T-cell (primary cell): ENCODE measurements at places on chromosomes 7 and 10. TPM values are rescaled to one million over a fixed set of nuclear protein-coding genes. Genes with fewer than 3 reads are reported as not detected.

GRCh38 chr7:121003986-121004685 lies 15.6 kb downstream of the CPED1 start:
- H3K4me3 ChIP-seq, result no peak overlapping the region
- no peak overlapping the region for H3K27ac ChIP-seq
- DNase-seq, result no peak

GRCh38 chr10:110355141-110355831 lies 50.6 kb upstream of the SMNDC1 start:
- H3K4me1 ChIP-seq, result peaks cover 59% of the 10 kb centered on the region
- H3K27ac ChIP-seq, result peak overlapping the region; percentile 95
- H3K27me3 ChIP-seq, result peaks cover 13% of the 10 kb centered on the region
- no peak for DNase-seq

GRCh38 chr10:15857107-15857575 lies 3.2 kb downstream of the MINDY3 start:
- no peak overlapping the region for H3K4me3 ChIP-seq
- H3K36me3 ChIP-seq, result no peaks in the 10 kb centered on the region
- no peaks in the 10 kb centered on the region for H3K27me3 ChIP-seq
- no peak for DNase-seq

UPK3B gene
- total RNA-seq, result 4.6 TPM

GRCh38 chr7:136074843-136075242 lies 97.7 kb upstream of the MTPN start:
- H3K36me3 ChIP-seq, result no peaks in the 10 kb centered on the region
- H3K27ac ChIP-seq, result no peak overlapping the region
- no peak overlapping the region for H3K4me3 ChIP-seq
- DNase-seq, result no peak

GRCh38 chr7:150848111-150848510 lies 4.2 kb upstream of the AOC1 start:
- H3K27me3 ChIP-seq, result peaks cover 22% of the 10 kb centered on the region
- peak; percentile 2 for DNase-seq
- H3K4me1 ChIP-seq, result no peaks in the 10 kb centered on the region
- H3K4me3 ChIP-seq, result no peak overlapping the region
- H3K27ac ChIP-seq, result no peak overlapping the region

GRCh38 chr10:102653060-102653459 lies 8.8 kb downstream of the TRIM8 start:
- H3K27ac ChIP-seq, result peak overlapping the region; percentile 45
- H3K27me3 ChIP-seq, result no peaks in the 10 kb centered on the region
- H3K36me3 ChIP-seq, result peaks cover 52% of the 10 kb centered on the region
- H3K4me3 ChIP-seq, result no peak overlapping the region
- peaks cover 51% of the 10 kb centered on the region for H3K4me1 ChIP-seq
- no peak for DNase-seq

DNA sequence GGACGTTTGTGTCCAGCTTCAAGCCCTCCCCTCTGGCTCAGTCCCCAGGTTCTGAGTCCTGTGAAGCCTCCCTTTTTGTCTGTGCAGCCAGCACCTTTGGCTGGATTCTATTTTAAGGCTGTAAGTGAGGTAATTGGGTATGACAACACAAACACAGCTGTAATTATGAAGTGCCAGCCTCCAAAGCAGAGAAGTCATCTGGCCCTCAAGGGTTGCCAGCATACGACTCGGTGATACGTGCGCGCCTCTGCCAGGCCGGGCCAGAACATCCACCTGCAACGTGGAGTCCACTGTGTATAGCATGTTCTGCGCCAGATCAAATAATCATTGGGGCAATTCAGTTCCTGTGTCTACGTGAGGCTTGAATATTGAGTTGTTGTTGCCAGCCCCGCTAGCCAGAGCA lies 6.7 kb upstream of the FAM180A start:
- DNase-seq, result no peak
- peaks cover 22% of the 10 kb centered on the region for H3K27me3 ChIP-seq
- H3K36me3 ChIP-seq, result no peaks in the 10 kb centered on the region
- no peak overlapping the region for H3K27ac ChIP-seq
- H3K4me1 ChIP-seq, result no peaks in the 10 kb centered on the region

SEC61A2 gene
- 16.9 TPM for total RNA-seq

PTN gene
- not detected for total RNA-seq

DNA sequence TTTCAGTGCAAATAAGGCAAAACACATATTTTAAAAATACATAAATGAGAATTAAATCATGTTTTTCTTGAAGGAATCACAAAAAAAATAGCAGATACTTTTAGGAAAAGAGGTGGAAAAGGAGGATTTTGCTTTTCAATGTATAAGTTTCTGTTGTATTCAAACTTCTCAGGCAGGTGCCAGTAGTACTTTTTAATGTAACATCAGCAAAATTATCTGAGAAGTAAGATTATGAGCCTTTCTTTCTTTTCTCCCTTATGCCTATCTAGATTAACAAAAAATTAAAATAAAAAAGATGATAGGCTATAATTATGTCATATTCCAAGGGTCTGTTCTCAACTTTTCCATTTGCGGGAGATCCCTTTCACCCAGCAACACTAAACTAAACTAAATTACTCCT lies 2.6 kb downstream of the DRGX start:
- peaks cover 19% of the 10 kb centered on the region for H3K4me1 ChIP-seq
- peaks cover 52% of the 10 kb centered on the region for H3K27me3 ChIP-seq
- no peak overlapping the region for H3K27ac ChIP-seq
- H3K4me3 ChIP-seq, result no peak overlapping the region
- H3K36me3 ChIP-seq, result no peaks in the 10 kb centered on the region
- no peak for DNase-seq

DNA sequence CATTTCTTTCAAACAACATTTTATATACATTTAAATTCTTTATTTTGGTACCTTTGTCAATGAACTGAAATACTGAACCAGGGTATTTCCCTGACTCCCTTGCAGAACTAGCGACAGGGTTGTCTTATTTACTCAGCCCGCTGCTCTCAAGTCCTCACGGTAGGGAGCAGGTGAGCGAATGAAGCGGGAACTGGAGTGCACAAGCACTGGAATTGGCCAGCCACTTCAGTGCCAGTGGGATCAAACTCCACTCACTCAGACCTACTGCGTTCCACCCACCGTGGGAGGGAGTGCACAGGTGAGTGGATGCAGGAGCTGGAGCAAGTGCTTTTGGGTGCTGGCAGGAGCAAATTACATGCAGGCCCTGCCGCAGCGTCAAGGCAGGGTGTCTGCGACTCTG lies 28.1 kb upstream of the NEUROD6 start:
- no peaks in the 10 kb centered on the region for H3K36me3 ChIP-seq
- no peak for DNase-seq
- no peaks in the 10 kb centered on the region for H3K27me3 ChIP-seq
- no peak overlapping the region for H3K27ac ChIP-seq

- H3K36me3 ChIP-seq, result no peaks in the 10 kb centered on the region
- H3K4me1 ChIP-seq, result no peaks in the 10 kb centered on the region
- H3K27ac ChIP-seq, result no peak overlapping the region
- H3K4me3 ChIP-seq, result no peak overlapping the region
- H3K27me3 ChIP-seq, result no peaks in the 10 kb centered on the region
- no peak for DNase-seq
These were observed 11.6 kb downstream of the SEMA3D start for GRCh38 chr7:85175217-85175616.

- DNase-seq, result no peak
- H3K36me3 ChIP-seq, result no peaks in the 10 kb centered on the region
- peaks cover 15% of the 10 kb centered on the region for H3K27me3 ChIP-seq
- no peaks in the 10 kb centered on the region for H3K4me1 ChIP-seq
These were observed 91.2 kb upstream of the MYL10 start for GRCh38 chr7:101720324-101720723.

DNA sequence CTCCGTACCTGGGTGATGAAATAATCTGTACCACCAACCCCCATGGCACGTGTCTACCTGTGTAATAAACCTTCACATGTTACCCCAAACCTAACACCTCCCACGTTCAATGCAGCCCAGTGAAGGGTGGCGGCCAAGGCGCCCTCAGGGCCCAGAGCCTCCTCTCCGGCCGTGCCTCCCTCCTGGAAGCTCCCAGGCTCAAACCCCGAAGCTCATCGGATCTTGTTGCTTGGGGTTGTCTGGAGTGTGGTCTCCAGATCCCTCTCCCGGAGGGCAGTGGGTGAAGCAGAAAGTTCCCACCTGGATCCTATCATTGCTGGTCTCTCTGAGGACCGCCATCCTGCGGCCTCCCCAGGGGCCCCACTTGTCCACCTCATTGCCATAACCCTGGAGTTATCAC lies 9.4 kb upstream of the KNDC1 start:
- no peak overlapping the region for H3K27ac ChIP-seq
- no peaks in the 10 kb centered on the region for H3K4me1 ChIP-seq
- no peaks in the 10 kb centered on the region for H3K36me3 ChIP-seq
- DNase-seq, result no peak
- no peaks in the 10 kb centered on the region for H3K27me3 ChIP-seq

ZNF425 gene
- total RNA-seq, result 2.4 TPM

DNA sequence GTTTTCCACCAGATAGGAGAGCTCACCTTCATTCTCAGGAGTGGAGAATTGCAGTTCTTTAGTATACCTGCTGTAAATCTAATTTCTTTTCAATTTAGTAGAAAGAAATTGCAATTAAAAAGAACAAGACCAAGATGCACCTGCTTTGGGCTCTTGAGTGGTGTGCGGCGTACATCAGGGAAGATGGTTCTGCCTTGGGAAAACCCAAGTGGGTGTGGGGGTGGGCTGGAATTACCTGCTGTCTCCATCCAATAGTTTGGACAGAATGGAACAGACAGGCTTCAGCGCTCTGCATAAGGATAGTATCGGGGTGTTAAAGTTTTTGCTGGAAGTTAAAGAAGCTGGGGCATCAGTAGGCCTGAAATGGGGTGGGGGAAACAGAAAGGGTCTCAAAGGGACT lies 7.2 kb upstream of the ADCY1 start:
- H3K4me3 ChIP-seq, result no peak overlapping the region
- H3K27ac ChIP-seq, result no peak overlapping the region
- H3K27me3 ChIP-seq, result peaks cover 16% of the 10 kb centered on the region
- H3K36me3 ChIP-seq, result no peaks in the 10 kb centered on the region
- H3K4me1 ChIP-seq, result no peaks in the 10 kb centered on the region
- no peak for DNase-seq

SLC39A12 gene
- total RNA-seq, result not detected

GRCh38 chr10:70840836-70841235 lies 25.1 kb downstream of the SGPL1 start:
- peaks cover 20% of the 10 kb centered on the region for H3K36me3 ChIP-seq
- H3K27ac ChIP-seq, result no peak overlapping the region
- H3K4me3 ChIP-seq, result no peak overlapping the region
- no peaks in the 10 kb centered on the region for H3K27me3 ChIP-seq
- H3K4me1 ChIP-seq, result no peaks in the 10 kb centered on the region

GRCh38 chr10:15088428-15089261 lies at the start of gene ACBD7:
TSS of gene ACBD7 (minus strand) at chr10:15088776. CDS start at chr10:15088728, 48 bp downstream.
- peaks cover 11% of the 10 kb centered on the region for H3K4me1 ChIP-seq
- H3K27ac ChIP-seq, result no peak within 1 kb of the TSS
- peak within 1 kb of the TSS; percentile 49 for H3K4me3 ChIP-seq

DNA sequence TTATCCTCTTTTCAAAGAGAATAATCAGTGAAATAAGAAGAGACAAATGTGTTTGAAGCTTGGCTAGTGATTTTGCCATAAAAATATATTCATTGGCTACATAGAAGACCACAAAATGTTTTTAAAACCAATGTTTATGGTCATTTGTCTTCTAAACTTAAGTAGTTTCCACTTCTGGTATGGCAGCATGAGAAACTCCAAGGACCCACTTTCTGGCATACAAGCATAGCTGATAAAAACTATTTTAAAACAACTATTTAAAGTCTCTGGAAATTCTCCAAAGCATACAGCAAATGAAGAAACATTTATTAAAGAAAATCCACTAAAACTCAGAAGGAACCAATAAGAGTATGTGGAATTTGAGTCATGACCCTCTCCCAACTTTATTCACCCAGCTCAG lies 89.2 kb upstream of the TOMM7 start:
- H3K27ac ChIP-seq, result no peak overlapping the region
- no peaks in the 10 kb centered on the region for H3K4me1 ChIP-seq
- H3K27me3 ChIP-seq, result no peaks in the 10 kb centered on the region

RARRES2 gene
- total RNA-seq, result not detected

SEMA3A gene
- 0.53 TPM for total RNA-seq
